ENCODE measurements at places on chromosomes 12 and 14.

DNA sequence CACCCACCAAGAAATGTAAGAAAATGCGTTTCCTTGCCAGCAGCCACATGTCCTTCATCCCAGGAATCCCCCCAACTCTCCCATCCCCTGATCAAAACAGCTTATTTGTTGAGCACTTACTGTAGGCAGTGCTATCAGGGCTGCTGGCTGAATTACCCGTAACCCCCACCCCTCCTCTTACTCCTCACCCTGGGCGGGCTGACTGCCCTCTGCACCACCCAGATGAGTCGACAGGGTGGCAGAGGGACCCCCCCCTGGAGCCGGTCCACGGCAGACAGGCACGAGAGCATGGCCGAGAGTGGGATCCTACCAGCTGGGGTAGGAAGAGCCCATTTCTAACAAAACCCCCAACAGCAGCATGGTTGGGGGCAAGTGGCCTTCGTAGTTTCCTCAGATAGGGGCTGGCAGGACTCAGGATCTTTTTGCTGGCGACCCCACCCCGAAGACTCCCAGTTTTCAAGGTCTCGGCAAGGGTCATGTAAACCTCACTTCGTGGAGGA lies 1.1 kb upstream of the RHOF start:
- DNase-seq, result no peak

DNA sequence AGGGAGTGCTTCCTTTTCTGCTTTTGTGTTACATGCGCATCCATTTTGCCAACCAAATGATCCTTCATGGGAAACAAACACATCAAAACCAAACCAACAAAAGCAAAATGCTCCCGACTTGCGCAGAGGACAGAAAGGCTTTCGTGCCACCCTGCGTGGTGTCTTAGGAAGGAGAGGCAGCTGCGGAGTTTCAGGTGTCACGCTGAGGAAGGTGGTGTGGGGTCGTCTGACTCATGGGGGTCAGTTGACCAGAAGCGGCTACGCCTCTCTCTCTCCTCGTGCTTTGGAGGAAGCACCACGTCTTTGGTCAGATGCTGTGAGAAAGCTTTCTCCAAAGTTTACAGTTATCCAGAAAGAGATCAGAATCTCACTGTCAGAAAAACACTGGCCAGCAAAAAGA lies 7.9 kb downstream of the EMP1 start:
- DNase-seq, result no peak

- DNase-seq, result no peak
Measured at GRCh38 chr12:93621986-93622385, 49.5 kb downstream of the SOCS2 start.

GRCh38 chr12:45987340-45987727 lies 3.0 kb downstream of the SCAF11 start:
- DNase-seq, result no peak

- DNase-seq, result no peak
Measured at GRCh38 chr14:40292664-40293063, 860.4 kb upstream of the FBXO33 start.

DNA sequence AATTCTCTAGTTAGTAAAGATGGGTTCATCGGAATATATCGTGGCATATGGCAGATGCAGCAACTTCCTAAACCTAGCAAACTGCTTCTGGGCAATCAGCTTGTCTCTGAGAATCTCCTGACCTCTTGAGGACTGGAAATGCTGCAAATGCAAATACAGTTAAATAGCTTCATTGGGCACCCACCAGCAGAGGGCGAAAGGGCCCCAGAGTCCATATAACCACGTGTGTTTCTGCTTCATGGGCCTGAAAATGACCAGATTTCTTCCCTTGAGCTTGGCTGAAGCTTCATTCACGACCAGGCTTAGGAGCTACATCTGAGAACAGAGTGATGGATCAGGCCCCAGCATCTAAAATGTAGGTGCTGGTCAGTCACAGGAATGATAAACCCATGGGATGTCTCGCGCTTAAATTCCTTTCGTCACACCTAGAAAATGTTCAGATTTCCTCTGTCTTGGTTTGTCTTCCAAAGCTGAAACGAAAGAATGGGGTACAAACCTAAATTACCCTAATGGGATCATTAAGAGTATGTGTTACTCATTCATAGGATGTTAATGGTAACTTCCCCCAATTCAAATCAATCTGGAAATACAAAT lies 1482.5 kb upstream of the TMEM132C start:
- peak; percentile 6 for DNase-seq

DNA sequence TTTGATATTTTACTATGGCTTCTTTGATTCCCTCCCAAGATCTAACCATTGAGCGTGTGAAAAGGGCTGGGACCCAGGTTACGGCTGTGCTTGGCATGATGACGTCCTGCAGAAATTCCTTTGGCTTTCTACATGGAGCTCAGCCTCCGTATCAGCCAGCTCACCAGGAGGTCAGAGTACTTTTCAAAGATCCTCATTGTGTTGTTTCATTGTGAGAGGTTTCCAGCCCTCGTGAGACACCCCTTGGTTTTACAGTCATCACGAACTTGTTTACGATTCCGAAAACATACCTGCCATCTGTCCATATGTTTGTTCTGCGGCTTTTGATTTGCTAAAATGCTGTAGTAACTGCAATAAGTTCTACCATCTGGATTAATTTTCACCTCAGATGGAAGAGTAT lies 453.1 kb downstream of the TMEM121 start:
- no peak for DNase-seq

DNA sequence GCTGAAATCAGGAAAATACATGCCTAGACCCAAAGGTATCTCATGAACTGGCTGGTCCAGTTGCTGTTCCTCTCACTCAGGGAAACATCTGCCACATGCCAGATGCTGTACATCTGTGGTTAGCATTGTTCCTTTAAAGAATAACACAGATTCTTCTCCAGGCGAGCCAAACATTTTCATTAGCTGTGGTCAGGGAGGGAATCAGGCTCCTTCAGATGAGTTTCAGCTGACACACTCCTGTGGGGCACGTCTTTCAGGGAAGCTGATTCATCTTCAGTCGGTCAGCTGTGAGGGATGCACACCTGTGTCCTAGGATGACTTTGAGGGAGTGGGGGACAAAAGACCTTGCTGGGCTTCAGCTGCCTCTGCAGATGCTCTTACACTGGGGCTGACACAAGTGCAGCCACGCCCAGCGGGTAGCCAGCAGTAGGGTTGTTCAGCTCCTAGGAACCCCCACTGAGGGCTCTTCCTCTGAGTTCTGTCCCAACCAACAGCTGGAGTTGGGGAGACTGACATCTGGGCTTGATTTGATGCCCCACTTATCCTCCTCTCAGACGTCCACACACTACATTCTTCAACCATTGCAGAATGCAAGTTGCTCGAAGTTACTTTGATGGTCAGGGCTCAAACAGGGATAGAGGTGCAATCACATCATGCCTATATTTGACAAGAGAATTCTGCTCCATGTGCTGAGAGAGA lies 155.0 kb downstream of the NUAK1 start:
- no peak for DNase-seq

DNA sequence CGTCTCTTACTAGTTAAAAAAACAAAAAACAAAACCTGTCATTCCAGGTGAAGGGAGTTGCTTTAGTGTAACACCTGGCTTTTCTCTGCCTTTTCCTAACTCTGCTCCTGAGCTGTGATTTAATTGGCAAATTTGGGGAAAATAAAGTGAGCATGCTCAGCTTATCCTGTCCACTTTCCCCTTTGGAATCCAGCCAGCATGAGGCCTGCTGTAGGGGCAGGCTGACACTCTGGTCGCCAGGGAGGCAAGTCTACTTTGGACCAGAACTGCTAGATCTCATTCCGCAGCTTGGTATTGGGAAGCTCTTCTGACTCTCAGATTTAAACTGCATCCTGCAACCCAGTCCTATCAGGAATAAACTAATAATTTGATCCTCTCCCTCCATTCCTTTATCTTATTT lies 30.1 kb downstream of the CDKN1B start:
- DNase-seq, result no peak

- DNase-seq, result no peak
Measured at GRCh38 chr14:34750670-34751069, 36.3 kb upstream of the CFL2 start.

GRCh38 chr14:60651086-60651795 lies 2.0 kb upstream of the SIX1 start:
- DNase-seq, result no peak

- DNase-seq, result no peak
Measured at GRCh38 chr12:27034607-27035293, 12.4 kb downstream of the MED21 start.

- no peak for DNase-seq
Measured at GRCh38 chr12:92331383-92331782, 185.7 kb upstream of the BTG1 start.

- peak; percentile 39 for DNase-seq
Measured at GRCh38 chr14:77133720-77134338, 7.8 kb downstream of the ZDHHC22 start.

DNA sequence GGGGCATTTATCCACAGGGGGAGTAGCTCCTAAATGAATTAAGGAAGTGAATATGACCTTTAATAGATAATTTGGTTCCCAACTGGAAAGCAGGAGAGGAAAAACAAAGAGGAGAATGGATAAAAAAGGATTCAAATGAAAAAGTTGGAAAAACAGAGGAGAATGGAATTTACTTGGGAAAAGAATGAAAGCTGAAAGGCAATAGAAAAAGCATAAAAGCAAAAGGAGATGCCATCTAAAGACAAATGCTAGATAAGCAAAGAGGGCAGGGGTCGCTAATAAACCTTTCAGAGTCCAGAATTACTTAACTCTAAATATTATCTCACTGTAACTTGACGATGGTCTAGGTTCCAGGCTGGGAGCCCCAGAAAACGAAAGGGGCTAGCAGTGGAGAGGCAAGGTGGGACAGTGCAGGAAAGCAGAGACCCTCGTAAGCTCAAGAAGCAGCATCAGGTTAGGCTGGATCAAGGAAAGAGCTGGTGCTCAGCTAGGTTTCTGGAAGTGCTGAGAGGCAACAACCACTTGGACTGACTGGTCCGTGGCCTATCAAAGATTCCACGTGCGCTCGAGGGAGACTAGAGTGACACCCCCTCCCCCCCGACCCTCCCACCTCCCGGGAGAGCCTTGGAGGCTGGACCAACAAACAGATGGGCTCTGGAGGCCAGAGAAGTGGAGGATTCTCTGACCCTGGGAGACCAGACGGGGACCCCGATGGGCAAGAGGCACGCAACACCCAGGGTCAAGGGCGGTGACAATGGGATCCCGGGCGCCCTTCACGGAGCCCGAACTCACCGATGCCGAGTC lies 1.2 kb downstream of the SLC2A13 start:
- no peak for DNase-seq

DNA sequence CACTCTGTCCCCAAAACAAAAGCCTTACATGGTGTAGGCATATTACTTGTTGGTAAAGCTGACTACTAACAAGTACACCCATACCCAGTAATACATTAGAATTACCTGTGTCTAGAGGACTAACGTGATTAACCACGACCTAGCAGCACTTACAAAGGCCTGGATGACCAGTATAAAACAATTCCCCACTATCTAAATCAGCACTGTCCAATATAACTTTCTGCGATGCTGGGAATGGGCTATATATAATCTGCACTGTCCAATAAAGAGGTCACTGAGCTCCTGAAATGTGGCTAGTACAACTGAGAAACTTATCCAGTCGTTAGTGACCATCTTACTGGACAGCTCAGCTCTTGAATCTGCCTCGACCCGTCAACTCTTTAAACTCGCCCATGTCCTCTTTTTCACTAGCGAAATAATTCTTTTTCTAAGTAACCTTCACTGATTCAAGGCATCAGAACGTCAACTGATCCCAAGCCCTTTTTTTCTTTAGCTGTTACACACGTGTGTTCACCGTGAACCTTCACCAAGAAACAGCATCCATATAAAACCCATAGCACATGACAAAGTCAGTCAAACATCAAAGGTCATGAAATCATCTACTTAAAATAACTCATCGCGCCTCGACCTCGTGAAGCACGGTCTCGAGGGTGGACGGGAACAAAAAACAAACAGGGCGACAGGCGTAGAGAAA lies 905 bp upstream of the CIPC start:
- peak; percentile 44 for DNase-seq

DNA sequence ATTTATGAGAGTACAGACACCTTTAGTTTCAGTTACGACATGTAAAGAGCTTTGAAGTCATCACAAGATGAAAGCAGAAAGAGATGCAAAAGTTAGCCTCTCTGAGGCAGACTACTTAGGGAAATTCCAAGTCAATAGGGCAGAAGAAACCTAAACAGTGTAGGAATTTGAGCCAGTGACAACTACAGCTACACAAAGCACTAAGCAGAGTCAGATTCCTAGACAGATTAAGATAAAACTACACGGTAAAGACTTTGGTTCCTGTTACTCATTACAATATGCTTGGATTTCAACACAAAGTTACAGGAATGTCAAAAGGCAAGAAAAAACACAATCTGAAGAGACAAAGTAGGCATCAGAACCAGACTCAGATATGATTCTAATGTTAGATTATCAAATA lies 1302.3 kb downstream of the FSCB start:
- no peak for DNase-seq

GRCh38 chr14:49919825-49920659 lies 27.2 kb downstream of the ARF6 start:
- DNase-seq, result no peak

DNA sequence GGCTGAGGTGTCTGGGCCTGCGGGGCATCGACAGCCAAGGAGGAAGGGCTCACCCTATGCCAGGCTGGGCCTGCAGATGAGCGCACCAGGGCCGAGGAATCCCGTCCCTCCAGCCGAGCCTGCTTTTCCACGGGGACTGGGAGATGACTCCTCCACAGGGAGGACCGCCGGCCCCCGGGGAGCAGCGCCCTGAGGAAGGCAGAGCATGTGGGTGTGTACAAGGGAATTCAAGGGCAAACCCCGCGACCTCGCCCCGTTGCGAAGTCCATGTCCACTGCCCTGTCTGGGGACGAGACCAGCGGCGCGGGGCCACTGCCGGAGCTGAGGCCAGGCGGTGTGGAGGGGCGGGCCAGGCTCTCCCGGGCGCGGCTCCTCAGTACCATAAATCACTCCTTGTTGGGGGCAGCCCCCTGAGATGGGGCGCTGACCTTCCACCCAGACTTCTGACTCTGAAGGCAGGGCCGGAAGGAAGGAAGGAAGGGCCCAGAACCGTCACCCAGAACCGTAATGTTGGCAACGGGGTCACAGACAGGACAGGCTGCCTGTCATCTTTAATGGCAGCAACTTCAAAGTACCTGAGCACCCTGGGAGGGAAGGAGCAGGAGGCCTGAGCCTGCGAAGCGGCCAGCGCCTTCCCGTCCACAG lies 52.5 kb downstream of the RNF34 start:
- DNase-seq, result no peak

GRCh38 chr14:94691660-94692034 lies 78.3 kb downstream of the GSC start:
- no peak for DNase-seq

- DNase-seq, result no peak
Measured at GRCh38 chr14:95072310-95072905, 84.9 kb downstream of the DICER1 start.

DNA sequence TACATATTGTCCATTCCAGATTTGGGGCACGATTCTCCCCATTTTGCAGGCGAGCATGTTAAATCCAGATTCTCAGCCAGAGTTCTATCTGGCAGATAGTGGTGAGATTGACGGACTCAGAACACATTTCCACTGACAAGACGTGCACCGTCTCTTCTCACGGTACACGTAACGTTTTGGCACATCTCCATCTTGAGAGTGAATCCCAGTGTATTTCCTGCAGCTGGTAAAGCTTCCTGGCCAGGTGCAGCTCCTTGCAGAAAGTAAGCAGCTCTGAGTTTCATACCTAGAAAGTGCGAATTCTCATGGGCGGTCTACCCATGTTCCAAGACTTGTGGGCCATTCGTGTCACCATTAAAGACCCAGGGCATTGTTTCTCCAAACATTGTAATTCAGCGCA lies 102.6 kb downstream of the TSPAN9 start:
- no peak for DNase-seq

All from amniotic stem cell (primary cell).